ENCODE measurements at places on chromosomes 1 and 21. TPM values are rescaled to one million over a fixed set of nuclear protein-coding genes. Genes with fewer than 3 reads are reported as not detected.

Gene CHD5
- total RNA-seq: 0.24 TPM

DNA sequence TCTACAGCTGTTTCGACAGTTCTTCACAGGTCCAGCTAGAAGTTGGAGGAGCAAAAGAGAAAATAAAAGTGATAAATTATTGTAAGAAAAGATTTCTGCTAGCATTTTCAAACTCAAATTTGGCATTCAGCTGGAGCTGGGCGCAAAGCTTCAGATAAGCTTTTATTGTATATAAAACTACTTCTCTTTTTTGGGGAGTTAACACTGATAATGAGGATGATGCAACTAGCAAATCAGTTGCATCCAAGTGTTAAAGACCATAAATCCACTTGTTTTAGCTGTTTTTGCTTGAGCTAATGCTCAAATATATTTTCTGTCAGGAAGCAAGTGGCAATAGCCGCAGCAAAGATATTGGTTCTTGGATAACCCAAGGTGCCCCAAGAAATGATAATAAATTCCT is 127.1 kb upstream of the PKN2 start:
- no peak overlapping the region for H3K27ac ChIP-seq
- H3K4me3 ChIP-seq: no peak overlapping the region
- H3K27me3 ChIP-seq: no peaks in the 10 kb centered on the region
- H3K4me1 ChIP-seq: no peaks in the 10 kb centered on the region
- no peaks in the 10 kb centered on the region for H3K36me3 ChIP-seq

Gene CYYR1
- 8.3 TPM for total RNA-seq

Gene HMGN1
- 16.0 TPM for total RNA-seq

DNA sequence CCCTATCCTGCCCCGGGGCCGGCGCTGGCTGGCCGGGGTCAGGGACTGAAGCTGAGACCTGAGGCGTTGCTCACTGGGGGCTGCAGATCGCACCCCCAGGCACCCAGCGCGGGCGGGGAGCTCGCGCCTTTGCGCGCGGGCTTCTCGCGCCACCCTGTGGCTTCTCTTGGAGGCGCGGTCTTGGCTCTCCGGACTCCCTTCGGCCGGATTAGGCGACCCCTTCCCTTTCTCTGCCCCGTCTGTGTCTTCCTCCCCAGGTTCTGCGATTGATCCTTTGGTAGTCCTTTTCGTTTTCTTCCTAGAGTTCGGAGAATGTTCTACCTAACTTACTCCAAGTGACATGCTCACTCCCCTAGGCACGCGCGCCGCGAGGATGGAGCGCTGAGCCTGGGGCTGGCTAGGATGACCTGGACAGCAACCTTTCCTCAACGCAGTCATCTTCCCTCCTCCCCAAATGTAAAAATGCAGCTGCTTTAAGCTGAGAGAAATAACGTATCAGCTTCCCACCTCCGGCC is 495 bp upstream of the NTRK1 start:
- no peaks in the 10 kb centered on the region for H3K36me3 ChIP-seq
- H3K4me3 ChIP-seq: peak overlapping the region; percentile 59
- peaks cover 19% of the 10 kb centered on the region for H3K4me1 ChIP-seq
- DNase-seq: peak; percentile 44

GRCh38 chr21:15719976-15720375 is 9.8 kb upstream of the USP25 start:
- H3K36me3 ChIP-seq: no peaks in the 10 kb centered on the region
- H3K27me3 ChIP-seq: no peaks in the 10 kb centered on the region
- H3K4me3 ChIP-seq: no peak overlapping the region
- no peak overlapping the region for H3K27ac ChIP-seq

Gene SH2D5
- total RNA-seq: 2.6 TPM

Measured in psoas muscle (tissue), 8 donors.